Retina (tissue), 1 donor: ENCODE measurements at places on chromosomes 7 and 10.

- DNase-seq, result no peak
These were observed 38.6 kb upstream of the NCAPG2 start for GRCh38 chr7:158743219-158743618.

- DNase-seq, result no peak
These were observed 29.8 kb downstream of the RSU1 start for GRCh38 chr10:16787361-16787791.

DNA sequence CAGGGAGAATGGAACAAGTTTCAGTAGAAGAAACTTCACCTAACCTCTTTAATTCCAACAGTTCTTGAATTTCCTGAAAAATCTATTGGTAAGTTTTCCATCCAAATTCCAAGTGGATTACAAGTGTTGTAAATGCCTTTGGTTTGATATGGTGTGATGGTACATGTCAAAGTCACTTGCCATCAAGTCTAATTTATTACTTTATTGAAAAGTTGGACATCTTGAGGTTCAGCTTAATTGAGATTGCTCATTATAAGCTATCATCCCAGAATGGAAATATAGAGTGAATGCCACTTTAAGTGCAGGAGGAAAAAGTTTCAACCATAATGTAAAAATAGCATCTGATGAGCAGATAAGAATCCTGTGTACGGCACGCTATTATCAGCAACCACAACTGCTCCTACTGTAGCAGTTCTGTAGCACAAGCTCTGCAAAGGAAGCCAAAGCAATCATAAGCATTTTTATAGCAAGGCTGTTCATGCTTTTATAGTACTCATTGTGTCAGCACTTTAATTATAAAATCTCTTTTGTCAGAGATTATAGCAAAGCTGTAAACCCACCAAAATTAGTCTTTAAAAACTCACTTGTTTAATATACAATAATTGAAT is 991.8 kb upstream of the PHF14 start:
- no peak for DNase-seq

GRCh38 chr10:100705139-100705538 is 40.2 kb upstream of the PAX2 start:
- DNase-seq, result no peak
